Stomach (tissue), 19 donors: ENCODE measurements at places on chromosomes 1 and 21. TPM values are rescaled to one million over a fixed set of nuclear protein-coding genes. Genes with fewer than 3 reads are reported as not detected.

The TDRD10 gene
- 0.18 TPM for total RNA-seq

The THEM4 gene
- total RNA-seq = 11.6 TPM

- H3K36me3 ChIP-seq = no peaks in the 10 kb centered on the region
- H3K4me1 ChIP-seq = peaks cover 6% of the 10 kb centered on the region
- DNase-seq = no peak
- no peaks in the 10 kb centered on the region for H3K27me3 ChIP-seq
- H3K4me3 ChIP-seq = no peak overlapping the region
Observed at GRCh38 chr1:40620586-40621210, 44.8 kb downstream of the RIMS3 start.

DNA sequence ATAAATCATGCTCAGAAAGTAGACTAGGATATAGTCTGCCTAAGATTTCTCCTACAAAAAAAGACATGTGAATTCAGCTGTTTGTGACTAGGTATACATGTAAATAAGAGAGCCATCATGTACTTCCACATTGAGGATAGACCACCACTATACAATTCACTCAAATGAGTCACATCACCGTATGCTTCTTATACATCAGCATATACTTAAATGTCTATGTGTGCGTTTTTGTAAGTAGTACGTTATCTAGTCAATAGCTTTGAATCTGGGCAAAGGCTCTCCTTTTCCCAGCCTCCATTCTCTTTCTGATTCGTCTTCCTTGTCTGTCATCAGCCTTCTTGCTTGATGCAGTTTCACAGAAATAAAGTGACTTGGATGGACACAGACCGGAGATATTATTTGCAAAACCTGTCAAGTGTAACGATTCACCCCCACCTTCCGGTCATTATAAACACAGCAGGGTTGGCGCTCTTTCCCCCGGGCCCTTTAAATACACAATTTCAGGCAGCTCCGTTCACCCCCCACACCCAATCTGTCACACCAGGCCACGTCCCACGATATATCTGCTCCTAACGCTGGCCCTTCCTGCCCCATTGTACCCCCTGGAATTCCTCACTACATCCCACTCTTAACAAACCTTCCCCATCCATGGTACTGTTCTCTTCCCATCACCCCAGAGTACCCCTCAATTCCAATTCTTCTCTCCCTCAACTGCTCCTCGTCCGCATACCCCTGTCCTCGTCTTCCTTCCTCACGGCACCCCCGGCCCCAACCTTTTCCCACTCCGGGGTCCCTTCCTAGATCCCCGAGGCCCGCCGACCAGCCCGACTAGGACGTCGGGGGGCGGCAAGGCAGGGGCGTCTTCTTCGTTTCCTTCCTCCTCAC lies 636 bp downstream of the VAMP4 start:
- H3K36me3 ChIP-seq = peaks cover 20% of the 10 kb centered on the region
- H3K27me3 ChIP-seq = no peaks in the 10 kb centered on the region
- H3K4me1 ChIP-seq = peaks cover 10% of the 10 kb centered on the region
- peak overlapping the region; percentile 96 for H3K4me3 ChIP-seq
- DNase-seq = peak; percentile 74
- peak overlapping the region; percentile 97 for H3K27ac ChIP-seq

The NTMT2 gene
- total RNA-seq = not detected

DNA sequence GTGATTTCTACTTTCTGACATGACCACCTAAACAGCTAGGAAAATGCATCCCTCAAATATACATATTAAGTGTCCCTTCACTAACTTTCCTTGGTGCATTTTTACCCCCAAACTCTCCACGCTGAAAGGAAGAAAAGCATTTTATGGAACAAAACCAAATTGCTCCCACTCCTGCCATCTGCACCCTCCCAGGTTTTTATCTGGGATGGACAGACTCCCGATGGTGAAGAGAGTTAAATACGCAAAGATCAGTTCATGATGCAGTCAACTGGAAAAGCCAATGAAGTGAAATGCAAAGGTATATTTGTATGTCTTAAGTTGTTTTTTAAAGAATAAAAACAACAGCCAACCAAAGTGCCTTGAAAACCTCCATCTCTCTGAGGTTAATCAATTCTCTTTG lies 2.7 kb downstream of the DSTYK start:
- no peaks in the 10 kb centered on the region for H3K27me3 ChIP-seq
- H3K4me3 ChIP-seq = no peak overlapping the region
- peaks cover 52% of the 10 kb centered on the region for H3K4me1 ChIP-seq
- no peak overlapping the region for H3K27ac ChIP-seq
- no peak for DNase-seq

GRCh38 chr21:44263768-44264167 lies 2.1 kb upstream of the DNMT3L start:
- no peak overlapping the region for H3K27ac ChIP-seq
- DNase-seq = no peak
- H3K4me1 ChIP-seq = no peaks in the 10 kb centered on the region
- H3K27me3 ChIP-seq = no peaks in the 10 kb centered on the region
- H3K4me3 ChIP-seq = no peak overlapping the region
- no peaks in the 10 kb centered on the region for H3K36me3 ChIP-seq

GRCh38 chr1:177091040-177091439 lies 73.5 kb downstream of the ASTN1 start:
- no peak overlapping the region for H3K27ac ChIP-seq
- H3K4me1 ChIP-seq = no peaks in the 10 kb centered on the region
- H3K27me3 ChIP-seq = no peaks in the 10 kb centered on the region
- no peak for DNase-seq

- no peak overlapping the region for H3K27ac ChIP-seq
- H3K36me3 ChIP-seq = no peaks in the 10 kb centered on the region
- DNase-seq = peak; percentile 41
Observed at GRCh38 chr1:64956733-64957441, 9.5 kb downstream of the JAK1 start.

DNA sequence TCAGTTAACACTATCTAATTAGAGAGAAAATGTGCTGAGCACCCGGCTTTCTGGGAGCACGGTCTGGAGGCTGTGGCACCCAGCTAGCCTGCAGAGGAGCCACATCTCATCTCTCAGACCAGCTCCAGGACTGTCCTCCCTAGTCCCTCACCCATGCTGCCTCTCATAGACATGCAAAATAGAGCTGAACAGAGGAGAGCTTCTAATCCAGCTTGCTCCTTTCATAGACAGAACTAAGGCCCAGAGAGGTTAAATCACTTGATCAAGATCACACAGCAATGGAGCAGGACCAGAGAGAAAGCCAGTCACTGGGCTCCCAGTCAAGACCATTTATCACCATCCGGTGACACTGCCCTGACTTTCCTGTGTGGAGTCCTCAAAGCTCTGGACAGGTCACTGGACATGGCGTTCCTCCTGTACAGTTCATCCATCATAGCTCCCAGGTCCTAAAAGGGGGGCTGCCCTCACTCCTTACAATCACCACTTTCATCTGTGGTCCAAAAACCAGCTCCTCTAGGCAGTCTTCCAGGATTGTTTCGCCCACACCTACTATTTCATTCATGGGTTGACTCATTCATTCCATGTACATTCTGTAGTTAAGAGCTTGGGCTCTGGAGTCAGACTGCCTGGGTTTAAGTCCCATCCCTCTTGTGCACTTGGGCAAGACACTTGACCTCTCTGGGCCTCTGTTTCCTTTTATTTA lies 8.8 kb upstream of the CAMK2N1 start:
- no peak overlapping the region for H3K4me3 ChIP-seq
- H3K36me3 ChIP-seq = peaks cover 30% of the 10 kb centered on the region
- H3K4me1 ChIP-seq = peaks cover 30% of the 10 kb centered on the region
- H3K27me3 ChIP-seq = no peaks in the 10 kb centered on the region
- no peak overlapping the region for H3K27ac ChIP-seq

DNA sequence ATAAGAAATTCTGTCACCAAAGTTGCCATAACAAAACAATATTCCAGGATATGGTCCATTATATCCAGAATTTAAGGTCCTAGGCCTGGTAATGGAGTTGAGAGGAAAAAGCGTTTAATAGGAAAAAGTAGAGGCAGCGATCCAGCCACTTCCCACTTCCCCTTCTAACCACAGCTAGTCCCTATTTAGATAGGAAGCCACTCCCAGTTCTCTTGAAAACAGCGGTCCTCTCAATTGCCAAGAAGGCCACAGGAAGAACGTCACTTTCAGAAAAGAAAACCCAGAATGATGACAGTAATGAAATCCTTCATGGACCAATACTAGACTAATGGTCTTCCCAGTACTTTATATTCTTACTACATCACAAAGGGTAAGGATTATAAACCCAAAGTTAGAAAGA lies 38.6 kb downstream of the ABL2 start:
- peak; percentile 27 for DNase-seq
- no peaks in the 10 kb centered on the region for H3K36me3 ChIP-seq
- H3K27ac ChIP-seq = peak overlapping the region; percentile 36
- no peak overlapping the region for H3K4me3 ChIP-seq
- H3K4me1 ChIP-seq = peaks cover 13% of the 10 kb centered on the region

- peaks cover 10% of the 10 kb centered on the region for H3K4me1 ChIP-seq
- H3K4me3 ChIP-seq = peak overlapping the region; percentile 58
- H3K27me3 ChIP-seq = no peaks in the 10 kb centered on the region
- H3K27ac ChIP-seq = peak overlapping the region; percentile 96
- DNase-seq = no peak
Observed at GRCh38 chr1:179366093-179366800, 476 bp downstream of the AXDND1 start.

GRCh38 chr1:53378932-53379661 lies 51.2 kb upstream of the LRP8 start:
- H3K27ac ChIP-seq = no peak overlapping the region
- no peaks in the 10 kb centered on the region for H3K36me3 ChIP-seq
- H3K4me3 ChIP-seq = no peak overlapping the region
- DNase-seq = no peak
- no peaks in the 10 kb centered on the region for H3K27me3 ChIP-seq

The RPS27 gene
- total RNA-seq = 43.4 TPM

The KLF17 gene
- not detected for total RNA-seq

DNA sequence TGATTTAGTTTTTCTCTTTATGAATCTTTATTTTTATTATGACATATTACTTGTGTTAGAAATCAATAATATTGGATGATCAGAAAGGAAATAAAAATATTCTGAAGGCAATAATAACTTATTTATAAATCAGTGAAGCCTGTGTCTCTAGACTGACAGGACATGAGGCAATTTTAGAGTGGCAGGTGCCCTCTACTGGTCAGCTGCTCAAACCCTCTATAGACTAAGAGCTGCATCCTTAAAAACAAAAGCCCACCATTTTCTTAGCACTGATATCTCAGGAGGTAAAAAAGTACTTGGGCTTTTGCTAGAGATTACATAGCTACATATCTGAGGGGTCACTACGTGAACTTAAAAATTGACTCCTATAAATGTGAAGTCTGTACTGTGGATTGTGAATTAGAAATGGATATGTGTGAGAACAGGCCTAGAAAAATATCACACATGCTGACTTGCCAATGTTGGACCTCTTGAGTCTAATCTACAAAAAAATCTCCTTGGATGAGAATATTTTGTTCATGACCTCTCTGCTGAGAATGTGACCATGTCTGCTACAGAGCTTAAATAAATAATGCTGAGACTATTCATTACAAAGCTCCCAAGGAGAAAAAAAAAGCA lies 597.9 kb upstream of the ADAMTS5 start:
- peak; percentile 71 for DNase-seq
- H3K4me3 ChIP-seq = no peak overlapping the region

GRCh38 chr1:188006354-188006753 lies 1177.6 kb downstream of the PLA2G4A start:
- H3K4me3 ChIP-seq = no peak overlapping the region
- no peaks in the 10 kb centered on the region for H3K36me3 ChIP-seq
- H3K4me1 ChIP-seq = no peaks in the 10 kb centered on the region
- no peaks in the 10 kb centered on the region for H3K27me3 ChIP-seq
- no peak for DNase-seq

- no peak overlapping the region for H3K4me3 ChIP-seq
- H3K27ac ChIP-seq = no peak overlapping the region
- H3K27me3 ChIP-seq = no peaks in the 10 kb centered on the region
- peaks cover 39% of the 10 kb centered on the region for H3K4me1 ChIP-seq
- no peak for DNase-seq
- H3K36me3 ChIP-seq = no peaks in the 10 kb centered on the region
Observed at GRCh38 chr1:3159121-3159520, 90.1 kb downstream of the PRDM16 start.

DNA sequence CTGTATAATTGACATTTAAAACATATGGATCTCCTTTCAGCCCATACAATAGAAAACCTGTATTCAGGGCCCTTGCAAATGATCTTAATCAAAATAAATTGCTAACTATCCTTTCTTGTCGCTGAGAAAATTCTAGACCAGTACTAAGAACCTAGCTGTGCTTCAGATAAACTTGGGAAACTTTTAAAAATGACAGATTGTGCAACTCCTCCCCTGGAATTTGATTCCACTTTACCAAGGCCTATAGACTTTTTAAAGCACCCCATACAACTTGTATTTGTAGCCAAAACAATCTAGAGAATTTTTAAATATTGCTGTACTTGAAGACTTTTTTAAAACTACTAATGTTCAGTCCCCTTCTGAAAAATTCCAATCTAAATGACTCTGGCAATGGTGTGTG lies 51.6 kb downstream of the ZNF644 start:
- no peak overlapping the region for H3K4me3 ChIP-seq
- H3K4me1 ChIP-seq = no peaks in the 10 kb centered on the region
- H3K27ac ChIP-seq = no peak overlapping the region
- DNase-seq = no peak

GRCh38 chr21:16794950-16795349 lies 717.9 kb upstream of the CXADR start:
- H3K36me3 ChIP-seq = no peaks in the 10 kb centered on the region
- no peak overlapping the region for H3K4me3 ChIP-seq
- no peak for DNase-seq
- no peaks in the 10 kb centered on the region for H3K4me1 ChIP-seq
- no peaks in the 10 kb centered on the region for H3K27me3 ChIP-seq

- no peaks in the 10 kb centered on the region for H3K27me3 ChIP-seq
- no peaks in the 10 kb centered on the region for H3K36me3 ChIP-seq
- H3K4me3 ChIP-seq = no peak overlapping the region
- no peak for DNase-seq
Observed at GRCh38 chr1:210376836-210377372, 48.2 kb downstream of the HHAT start.

- H3K27ac ChIP-seq = no peak overlapping the region
- DNase-seq = no peak
- no peaks in the 10 kb centered on the region for H3K27me3 ChIP-seq
Observed at GRCh38 chr21:16402752-16403151, 673.0 kb downstream of the USP25 start.

- no peak for DNase-seq
- no peak overlapping the region for H3K4me3 ChIP-seq
- peak overlapping the region; percentile 50 for H3K27ac ChIP-seq
- H3K36me3 ChIP-seq = no peaks in the 10 kb centered on the region
- H3K4me1 ChIP-seq = peaks cover 47% of the 10 kb centered on the region
- H3K27me3 ChIP-seq = no peaks in the 10 kb centered on the region
Observed at GRCh38 chr1:93602101-93602500, 79.5 kb downstream of the BCAR3 start.

- H3K4me1 ChIP-seq = no peaks in the 10 kb centered on the region
- no peak overlapping the region for H3K27ac ChIP-seq
- no peaks in the 10 kb centered on the region for H3K27me3 ChIP-seq
- no peaks in the 10 kb centered on the region for H3K36me3 ChIP-seq
- no peak for DNase-seq
Observed at GRCh38 chr1:177487481-177487880, 316.7 kb downstream of the BRINP2 start.
